ENCODE measurements at places on chromosomes 12 and 14.

GRCh38 chr12:32891526-32891925, 5.1 kb downstream of the PKP2 start:
- no peak for DNase-seq

- DNase-seq: no peak
Measured at GRCh38 chr12:50971946-50972345, 19.6 kb downstream of the HIGD1C start.

DNA sequence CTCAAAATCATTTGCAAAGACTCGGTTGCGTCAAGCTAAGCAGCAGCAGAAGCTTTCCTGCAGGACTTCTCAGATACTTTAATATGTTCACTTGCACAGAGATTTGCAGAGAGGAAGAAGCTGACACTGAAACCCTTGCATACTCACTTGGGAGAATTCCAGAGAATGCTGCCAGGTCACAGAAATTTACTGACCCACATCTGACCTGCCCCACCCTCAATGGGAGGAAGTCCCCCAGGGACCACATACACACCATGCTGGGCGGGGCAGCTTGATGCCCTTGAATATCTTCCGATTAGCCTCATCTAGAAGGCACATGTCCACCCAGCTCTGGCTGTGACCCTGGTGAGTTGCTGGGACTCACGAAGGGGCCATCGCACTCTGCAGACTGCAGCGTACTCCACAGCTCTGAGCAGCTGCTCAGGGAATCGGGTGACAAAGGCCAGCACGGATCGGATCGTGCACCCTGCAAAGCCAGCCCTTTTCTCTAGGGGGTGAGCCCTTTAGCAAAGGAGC, 83.2 kb downstream of the ITPK1 start:
- DNase-seq: no peak

DNA sequence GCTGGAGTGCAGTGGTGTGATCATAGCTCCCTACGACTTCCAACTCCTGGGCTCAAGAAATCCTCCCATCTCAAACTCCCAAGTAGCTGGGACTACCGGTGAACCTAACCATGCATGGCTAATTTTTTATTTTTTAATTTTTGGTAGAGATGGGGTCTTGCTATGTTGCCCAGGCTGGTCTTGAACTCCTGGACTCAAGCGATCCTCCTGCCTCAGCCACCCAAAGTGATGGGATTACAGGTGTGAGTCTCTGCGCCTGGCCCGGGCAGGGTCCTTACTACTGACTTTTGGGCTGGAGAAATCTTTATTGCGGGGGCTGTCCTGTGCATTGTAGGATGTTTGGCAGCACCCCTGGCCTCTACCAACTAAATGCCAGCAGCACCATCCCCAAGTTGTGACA, 44.4 kb upstream of the MED13L start:
- DNase-seq: no peak

- DNase-seq: no peak
Measured at GRCh38 chr12:25591144-25591543, 38.1 kb upstream of the LMNTD1 start.

- DNase-seq: no peak
Measured at GRCh38 chr12:46357438-46358324, 14.9 kb downstream of the SLC38A2 start.

- no peak for DNase-seq
Measured at GRCh38 chr12:50927766-50928224, 24.5 kb upstream of the HIGD1C start.

GRCh38 chr12:121750507-121750955, 38.0 kb downstream of the TMEM120B start:
- no peak for DNase-seq

DNA sequence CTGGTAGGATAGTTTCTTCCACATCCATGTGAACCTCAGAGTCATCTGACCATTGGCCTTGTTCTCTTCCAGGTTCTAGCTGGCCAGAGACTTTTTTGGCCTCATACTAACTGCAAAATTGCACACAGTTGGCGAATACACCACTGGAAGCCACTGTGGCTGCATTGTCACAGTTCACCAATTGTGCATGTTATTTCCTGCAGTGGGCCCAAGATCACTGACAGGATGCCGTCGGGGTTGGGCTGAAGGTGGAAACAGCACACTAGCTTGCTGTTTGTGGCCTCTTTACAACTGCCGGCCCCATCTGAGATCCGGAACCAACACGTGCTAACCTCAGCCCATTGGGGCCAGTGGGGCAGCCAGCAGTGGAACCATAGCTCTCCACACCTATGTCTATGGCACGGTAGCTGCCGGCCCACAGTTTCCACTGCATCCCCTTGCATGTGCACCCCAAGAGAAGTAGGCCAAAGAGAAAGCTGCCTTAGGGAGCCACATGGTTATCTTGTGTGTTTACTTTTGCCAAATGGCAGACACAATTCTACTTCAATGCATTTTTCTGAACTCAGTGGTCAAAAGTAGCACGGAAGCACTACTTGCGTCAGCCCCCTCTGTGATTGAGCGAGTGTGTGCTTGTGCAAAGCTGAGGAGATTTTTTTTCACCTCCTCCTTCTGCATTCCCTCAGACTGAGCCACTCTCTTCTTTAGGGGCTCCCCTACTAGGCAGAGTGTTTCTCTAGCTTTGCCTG, 464.0 kb downstream of the RAD51B start:
- DNase-seq: peak; percentile 64

DNA sequence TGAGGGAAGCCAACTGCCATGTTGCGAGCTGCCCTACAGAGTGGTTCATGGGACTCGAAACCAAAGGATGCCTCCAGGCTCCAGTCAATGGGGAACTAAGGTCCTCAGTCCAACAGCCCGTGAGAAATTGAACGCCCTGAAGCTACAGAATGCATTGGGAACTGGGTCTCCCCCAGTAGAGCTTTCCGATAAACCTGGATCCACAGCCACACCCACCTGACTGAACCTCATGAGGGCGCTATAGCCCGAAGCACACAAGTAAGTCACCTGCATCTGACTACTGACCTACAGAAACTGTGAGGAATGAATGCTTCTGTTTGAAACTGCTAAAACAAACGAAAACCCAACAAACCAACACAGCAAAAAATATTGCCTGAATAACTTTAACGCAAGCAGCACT, 1297.7 kb downstream of the AACS start:
- DNase-seq: no peak

DNA sequence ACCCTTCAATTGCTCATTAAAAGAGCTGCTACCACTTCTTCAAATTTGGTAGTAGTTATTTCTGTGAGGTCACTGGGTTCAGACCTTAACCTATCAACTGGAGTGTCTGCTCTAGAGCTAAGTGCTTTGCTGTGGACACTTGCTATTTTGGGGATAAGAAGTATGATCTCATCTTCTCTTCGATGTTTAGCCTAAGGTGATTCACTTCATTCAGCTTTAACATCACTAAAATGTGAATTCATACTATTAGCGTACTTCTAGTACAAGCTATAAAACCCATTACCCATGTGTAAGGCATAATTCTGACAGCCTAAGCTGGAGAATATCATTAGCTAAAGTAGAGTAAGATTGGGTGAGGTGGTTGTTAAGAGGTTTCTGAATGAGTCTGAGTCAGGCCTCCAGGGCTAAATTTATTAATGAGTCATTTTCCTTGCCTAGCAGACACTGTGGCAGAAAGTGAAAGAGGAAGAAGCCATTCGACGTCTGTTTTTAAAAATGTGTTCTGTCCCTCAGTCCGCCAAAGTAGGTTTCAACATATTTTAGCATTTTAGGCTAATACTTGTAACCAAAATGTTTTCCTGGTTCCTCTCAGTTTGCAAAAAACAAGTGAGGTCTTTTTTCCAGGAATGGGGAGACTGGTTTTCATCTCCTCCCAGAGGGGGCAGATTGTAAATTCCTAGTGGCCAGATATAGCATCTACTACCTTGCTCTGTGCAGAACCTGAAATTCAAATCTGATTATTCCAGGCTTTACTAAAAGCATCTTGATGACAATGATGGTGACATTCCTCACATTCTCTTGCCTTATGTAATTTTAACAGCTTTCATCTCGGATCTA, 103.6 kb downstream of the SSPN start:
- peak; percentile 77 for DNase-seq

GRCh38 chr12:39125566-39125965, 220.2 kb upstream of the CPNE8 start:
- DNase-seq: no peak

DNA sequence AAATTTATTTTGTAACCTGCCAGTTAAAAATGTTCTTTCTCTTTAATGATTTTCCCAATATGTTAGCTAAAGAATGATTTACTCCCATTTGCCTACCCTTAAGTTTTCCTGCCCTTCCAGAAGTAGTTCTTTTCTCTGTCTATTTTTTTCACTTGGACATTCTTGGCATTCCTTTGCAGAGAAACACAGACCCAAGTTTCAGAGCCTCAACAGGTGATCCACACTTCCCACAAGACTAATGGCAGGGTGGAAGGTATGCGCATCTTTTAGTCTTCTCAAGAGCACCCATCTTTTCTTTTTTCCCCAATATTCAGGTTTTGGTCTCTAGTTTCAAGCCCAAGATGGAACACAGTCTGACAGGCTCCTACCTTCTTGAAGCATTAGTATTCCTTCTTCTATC, 420.7 kb downstream of the ADAMTS20 start:
- no peak for DNase-seq

GRCh38 chr12:11510671-11511070, 115.3 kb upstream of the PRB2 start:
- no peak for DNase-seq

DNA sequence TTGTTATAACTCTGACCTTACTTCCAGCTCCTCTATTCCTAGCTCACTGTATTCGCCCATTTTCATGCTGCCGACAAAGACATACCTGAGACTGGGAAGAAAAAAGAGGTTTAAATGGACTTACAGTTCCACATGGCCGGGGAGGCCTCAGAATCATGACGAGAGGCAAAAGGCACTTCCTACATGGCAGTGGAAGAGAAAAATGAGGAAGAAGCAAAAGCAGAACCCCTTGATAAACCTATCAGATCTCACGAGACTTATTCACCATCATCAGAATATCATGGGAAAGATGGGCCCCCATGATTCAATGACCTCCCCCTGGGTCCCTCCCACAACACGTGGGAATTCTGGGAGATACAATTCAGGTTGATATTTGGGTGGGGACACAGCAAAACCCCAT, 14.5 kb upstream of the PHC1 start:
- no peak for DNase-seq

- DNase-seq: peak; percentile 47
Measured at GRCh38 chr14:37903343-37904191, 304.1 kb upstream of the SSTR1 start.

- DNase-seq: no peak
Measured at GRCh38 chr12:5375547-5376295, 56.2 kb upstream of the NTF3 start.

GRCh38 chr12:89352492-89353187, at the start of gene DUSP6:
Gene DUSP6 (minus strand): TSS chr12:89352501. CDS start chr12:89352039, 462 bp downstream.
- DNase-seq: peak; percentile 97

GRCh38 chr14:93946104-93946503, 19.0 kb downstream of the FAM181A start:
- no peak for DNase-seq

DNA sequence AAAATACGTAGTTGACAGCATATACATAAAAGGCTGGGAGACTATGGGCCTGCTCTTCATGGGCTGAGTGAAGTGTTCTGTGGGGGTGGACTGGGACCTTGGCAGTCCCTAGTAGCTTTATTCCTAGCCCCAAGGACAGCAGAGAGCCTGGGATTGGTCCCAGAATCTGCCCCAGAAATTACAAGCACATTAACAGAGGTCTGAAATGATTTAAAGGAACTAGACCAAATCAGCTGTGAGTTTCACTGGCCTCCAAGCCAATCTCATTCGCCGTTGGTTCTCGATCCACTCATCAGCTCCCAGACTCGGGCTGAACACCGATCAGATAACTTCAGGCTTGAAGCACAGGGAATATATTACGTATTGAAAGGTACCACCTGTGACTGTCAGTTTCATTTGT, 77.0 kb upstream of the PSMC1 start:
- DNase-seq: no peak

DNA sequence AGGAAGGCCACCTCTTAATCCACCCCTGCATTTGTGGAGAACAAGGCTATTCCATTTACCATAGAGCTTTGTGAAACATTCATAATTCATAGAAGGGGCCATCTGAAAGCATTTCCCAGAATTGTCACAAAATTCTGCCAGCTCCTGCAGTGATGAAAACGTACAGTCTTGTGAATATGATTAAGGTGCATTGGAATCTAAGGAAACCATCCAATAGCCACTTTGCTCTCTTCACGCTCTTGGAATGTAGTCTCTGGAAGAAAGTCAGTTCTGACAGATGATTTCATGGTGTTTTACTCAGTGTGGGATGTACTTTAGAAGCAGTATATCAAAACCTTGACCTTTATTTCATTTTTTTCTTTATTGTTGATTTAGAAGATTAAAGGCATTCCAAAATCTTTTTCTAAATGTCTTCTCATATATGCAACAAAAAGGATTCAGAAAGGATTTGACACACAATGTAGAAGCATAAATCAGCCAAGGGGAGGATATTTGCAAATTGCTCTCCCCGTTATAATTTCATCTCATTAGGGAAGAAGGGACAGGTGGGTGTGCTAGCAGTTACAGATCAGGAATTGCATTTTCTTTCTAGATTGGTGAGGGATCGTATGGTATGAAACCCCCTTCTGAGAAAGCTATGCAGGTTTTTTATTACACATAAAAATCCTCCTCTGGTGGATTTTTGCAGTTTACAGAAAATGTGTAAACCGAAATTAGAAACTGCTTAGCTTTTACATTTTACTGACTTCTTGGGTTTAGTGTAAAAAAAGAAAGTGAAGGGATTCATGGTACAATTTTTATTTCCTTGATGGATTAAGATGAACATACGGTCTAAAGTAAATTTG, 390.2 kb downstream of the LRIG3 start:
- DNase-seq: no peak

- DNase-seq: no peak
Measured at GRCh38 chr14:73662487-73662943, 17.7 kb downstream of the DNAL1 start.

- no peak for DNase-seq
Measured at GRCh38 chr12:117147639-117148038, 42.6 kb downstream of the FBXO21 start.

- peak; percentile 42 for DNase-seq
Measured at GRCh38 chr14:34300882-34301734, 160.9 kb downstream of the SPTSSA start.

GRCh38 chr12:643475-644302, 19.6 kb downstream of the NINJ2 start:
- DNase-seq: no peak

GRCh38 chr12:114685320-114685781, 1.4 kb upstream of the TBX3 start:
- DNase-seq: no peak

DNA sequence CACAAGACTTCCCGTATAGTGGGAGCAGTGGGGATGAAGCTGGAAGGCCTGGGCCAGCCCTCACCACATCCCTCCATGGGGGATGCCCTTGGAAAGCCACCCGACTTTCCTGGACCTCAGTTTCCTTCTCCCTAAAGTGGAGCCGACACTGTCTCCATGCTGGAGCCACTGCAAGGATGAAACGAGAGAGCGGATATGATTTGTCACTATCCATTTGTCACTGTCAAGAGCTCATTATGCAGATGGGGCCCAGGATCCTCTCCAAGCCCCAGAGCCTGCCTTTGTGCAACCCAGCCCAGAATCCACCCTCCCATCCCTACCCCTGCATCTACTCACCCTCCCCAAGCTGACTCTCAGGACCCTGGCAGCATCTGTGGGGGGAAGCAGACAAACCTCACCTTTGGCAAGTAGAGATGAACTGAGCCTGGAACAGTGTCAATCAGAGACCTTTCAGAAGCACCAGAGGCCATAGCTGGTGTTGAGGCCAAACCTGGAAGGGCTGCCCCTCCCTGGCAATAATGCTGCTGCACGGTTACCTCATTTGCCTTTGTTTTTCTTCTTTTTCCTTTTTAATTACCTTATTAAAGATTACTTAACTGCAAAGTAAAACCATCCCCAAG, 287.7 kb upstream of the RTL1 start:
- no peak for DNase-seq

- no peak for DNase-seq
Measured at GRCh38 chr12:57461276-57461916, 1.8 kb downstream of the GLI1 start.

Measured in activated CD4-positive, alpha-beta T cell treated with anti-CD3 and anti-CD28 coated beads, Interleukin-2, Interleukin-4, amounts not matched to agents 100 ng/mL and 50 ng/mL, durations not matched to agents 16 hours and 8 hours (primary cell).